ENCODE measurements at places on chromosomes 6 and 20.

- no peak for DNase-seq
Observed at GRCh38 chr20:16785226-16785625, 37.1 kb downstream of the OTOR start.

GRCh38 chr6:169171951-169172350 is 81.7 kb downstream of the THBS2 start:
- peak; percentile 61 for DNase-seq

DNA sequence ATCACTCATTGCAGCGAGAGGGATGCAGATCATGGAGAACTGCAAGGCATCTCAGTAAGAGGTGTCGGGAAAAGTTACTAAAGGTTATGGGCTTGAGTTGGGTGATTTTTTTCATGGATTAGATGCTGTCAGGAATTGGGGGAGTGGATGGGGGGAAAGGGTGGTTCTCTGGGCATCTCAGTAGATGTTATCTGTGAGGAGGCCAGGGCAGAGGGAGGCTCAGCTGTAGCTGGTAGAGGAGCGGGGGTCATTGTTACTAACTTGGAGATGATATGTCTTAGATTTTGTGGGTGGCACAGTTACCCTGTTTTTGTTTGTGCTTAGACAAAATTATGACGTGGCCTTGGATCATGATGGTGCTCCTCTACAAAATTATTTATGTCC is 2.6 kb upstream of the PCMTD2 start:
- DNase-seq = no peak

- no peak for DNase-seq
Observed at GRCh38 chr20:33438481-33438880, 5.1 kb downstream of the SNTA1 start.

DNA sequence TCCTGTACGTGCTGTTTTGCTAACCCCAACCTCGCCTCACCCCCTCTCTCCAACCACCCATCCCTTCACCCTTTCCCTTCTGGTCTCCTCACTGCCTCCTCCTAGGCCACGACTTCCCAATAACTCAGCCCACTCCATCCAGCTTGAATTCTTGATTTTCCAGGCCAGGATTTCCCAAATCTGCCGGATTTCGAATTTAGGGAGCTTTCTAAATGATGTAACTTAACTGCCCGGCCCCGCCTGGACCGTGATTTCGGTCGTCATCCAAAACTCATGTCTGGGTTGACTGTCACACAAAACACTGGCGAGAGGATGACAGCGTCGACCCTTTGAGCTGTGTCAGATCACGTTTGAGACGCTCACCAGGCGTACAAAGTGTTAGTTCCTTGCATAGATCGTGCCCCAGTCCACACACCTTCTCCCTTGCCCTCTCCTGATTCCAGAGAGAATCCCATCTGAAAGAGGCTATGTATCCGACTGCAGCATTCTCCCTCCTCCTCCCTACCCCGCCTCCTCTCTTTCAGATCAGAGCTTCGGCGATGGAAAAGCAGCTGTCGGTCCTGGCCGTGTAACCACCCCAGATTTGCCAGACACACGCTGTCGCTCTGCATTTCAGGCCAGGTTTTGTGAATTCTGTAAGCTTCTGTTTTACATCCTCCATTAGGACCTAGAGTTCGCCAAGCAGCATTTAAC is 168.2 kb downstream of the GPX5 start:
- DNase-seq = no peak

DNA sequence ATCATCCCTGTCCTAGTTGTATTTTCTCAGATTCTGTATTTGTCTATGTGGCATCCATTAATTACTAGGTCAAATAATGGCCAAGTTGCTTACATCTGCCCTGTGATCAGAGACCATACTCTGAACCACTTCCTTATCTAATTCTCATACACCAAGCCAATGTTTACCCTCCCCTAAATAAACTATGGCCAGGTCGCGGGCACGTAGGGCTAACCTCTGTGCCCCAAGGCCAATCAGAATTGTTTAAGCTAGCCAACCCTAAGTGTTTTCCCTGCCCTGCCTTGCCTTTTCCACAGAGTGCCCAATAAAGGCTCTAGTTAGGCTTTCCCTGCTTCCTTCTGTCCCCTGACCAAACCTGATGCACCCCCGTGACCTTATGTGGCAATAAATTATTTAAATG is 2.8 kb upstream of the CALHM4 start:
- no peak for DNase-seq

DNA sequence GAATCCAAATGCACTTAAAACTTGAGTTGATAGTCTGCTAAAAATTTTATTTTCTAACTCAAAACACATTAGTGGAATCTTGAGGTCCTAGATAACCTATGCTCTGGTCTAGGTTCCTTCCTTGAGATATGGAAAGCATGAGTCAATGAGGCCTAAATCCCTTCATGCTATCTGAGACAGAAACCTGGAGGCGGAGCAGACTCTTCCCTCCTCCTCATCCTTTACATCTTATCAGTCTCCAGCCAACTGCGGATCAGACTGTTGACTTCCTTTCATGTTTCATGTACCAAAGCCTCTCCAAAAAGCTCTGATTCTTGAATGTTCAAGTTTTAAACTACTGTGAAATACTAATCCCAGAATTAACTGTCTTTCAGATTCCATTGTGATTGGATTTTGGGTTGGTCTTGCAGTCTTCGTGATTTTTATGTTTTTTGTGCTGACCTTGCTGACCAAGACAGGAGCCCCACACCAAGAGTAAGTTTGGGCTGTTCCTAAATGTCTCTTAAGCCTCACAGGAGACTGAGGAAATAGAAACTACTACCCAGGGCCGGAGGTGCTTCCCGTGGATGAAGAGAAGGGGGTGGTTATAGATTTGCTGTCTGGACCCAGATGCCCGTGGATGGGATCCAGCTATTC is 29.1 kb downstream of the MRAP2 start:
- DNase-seq = no peak

- peak; percentile 53 for DNase-seq
Observed at GRCh38 chr6:44649365-44650025, 262.0 kb downstream of the CDC5L start.

DNA sequence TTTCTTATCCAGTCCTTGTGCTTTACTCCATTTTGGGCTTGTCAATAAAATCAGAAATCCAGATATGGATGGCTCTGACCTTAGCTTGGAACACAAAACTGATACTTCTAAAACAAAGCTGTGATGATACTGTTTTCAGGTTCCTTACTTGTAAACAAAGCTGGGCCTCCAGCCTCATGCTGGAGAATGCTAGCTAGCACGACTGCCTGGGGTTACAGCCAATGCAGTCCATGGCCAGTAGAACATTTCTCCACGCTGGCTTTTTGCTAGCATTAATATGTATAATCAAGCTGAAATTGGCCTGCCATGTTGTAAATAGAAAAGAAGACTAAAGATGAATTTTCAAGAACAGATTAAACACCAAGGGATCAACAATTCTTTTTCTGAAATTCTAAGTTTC is 63.9 kb downstream of the MTHFD1L start:
- no peak for DNase-seq

- no peak for DNase-seq
Observed at GRCh38 chr20:24002896-24003295, 14.3 kb upstream of the GGTLC1 start.

DNA sequence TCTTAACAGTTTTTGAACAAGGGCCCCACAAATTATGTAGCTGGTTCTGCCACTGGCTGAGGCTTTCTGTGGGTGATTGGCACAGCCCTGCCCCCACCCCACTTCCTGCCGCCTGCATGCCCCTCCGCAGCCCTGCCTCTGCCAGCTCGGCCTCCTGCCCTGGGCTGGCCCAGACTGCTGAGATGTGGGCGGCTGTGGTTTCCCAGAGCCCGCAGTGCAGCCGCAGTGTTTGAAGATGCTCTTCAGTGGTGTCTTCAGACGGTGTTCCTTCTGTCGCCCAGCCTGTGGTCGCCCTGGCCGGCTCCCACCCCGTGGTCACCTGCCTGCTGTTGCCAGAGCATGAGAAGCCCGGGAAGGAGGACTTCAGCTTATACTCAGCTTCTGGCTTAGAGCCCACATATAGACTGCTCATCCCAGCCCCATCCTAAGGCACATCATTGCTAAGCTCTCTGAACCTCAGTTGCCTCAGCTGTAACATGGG is 154.3 kb downstream of the VEGFA start:
- no peak for DNase-seq

GRCh38 chr20:43549416-43550065 is 9.3 kb upstream of the SGK2 start:
- DNase-seq = no peak

DNA sequence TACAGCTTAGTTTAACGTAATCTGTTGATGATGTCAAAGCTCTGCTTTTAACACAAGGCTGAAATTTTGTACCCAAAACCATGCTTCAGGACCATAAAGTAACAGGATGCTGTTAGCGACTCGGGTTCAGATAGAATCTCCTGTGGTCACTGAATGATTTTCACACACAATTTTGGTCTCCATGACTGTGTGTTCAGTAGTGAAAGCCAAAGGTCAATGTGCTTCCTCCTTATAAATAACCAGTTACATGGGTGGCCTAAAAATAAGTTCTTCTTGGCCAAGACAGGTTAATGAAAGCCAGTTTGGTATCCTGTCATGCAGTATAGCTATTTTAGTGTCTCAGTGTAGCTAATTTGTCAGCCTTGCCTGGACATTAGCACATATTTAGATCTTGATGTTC is 19.1 kb upstream of the LOC128125822 start:
- no peak for DNase-seq

- DNase-seq = no peak
Observed at GRCh38 chr6:84123186-84123585, 89.6 kb downstream of the MRAP2 start.

DNA sequence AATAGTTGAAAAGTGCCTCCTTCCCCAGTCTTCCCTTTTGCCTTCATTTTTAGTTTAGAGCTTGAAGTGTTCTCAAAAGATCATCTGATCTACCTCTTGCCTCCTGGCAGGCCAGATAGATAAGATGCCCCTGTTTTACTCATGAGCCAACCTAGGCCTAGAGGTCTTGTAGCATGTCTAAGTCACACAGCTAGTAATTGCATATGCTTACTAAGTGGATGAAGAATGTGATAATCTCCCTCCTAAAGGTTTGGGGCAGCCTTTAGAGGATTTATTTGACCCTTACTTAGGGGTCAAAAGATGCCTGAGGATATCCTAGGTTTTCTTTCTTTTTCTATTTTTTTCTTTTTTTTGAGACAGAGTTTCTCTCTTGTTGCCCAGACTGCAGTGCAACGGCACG is 2.1 kb downstream of the C6orf141 start:
- DNase-seq = peak; percentile 39

DNA sequence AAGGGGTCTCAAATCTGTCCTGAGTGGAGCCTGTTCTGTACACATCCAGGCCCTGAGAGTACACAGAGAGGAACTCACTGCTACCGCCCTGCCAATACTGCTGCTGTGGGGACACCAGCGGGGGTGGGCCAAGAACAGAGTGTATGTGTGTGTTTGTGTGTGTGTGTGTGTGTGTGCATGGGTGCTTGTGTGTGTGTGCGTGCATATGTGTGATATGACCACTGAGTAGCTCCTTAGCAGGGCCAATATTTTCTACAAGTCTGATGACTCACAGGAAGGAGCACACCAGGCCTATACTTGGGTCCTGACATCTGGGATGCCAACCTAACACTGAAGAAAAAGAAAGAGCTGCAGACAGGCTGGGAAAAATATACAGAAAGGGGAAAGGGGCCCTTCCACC is 1.4 kb downstream of the RAET1E start:
- DNase-seq = peak; percentile 20

DNA sequence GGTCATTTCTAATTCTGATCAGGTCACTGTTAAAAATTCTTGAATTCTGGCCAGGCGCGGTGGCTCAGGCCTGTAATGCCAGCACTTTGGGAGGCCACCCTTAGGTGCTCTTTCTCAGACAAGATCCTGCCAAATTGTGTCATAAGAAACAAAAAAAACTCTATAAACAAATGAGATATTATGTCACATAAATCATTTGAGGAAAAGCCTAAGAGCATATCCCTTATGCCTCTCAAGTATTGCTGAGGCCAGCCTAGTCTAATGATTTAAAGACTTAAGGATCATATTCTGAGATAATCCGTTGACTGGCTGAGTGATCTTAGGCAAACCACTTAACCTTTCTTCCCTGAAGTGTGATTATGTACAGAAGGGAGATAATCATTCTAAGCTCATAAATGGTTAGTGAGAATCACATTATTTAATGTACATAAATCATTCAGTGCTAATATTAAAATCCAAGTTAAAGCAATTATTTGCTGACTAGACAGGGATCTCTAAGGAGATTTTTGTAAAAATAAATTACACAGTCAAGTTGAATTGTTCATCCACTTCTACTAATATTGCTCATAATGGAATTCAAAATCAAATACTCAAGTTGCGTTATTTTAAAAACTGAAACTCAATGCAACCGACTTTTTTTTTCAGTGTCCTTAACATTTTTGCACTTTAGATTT is 365.4 kb downstream of the PHF3 start:
- DNase-seq = no peak

GRCh38 chr6:111573892-111574797 is 31.5 kb downstream of the TRAF3IP2 start:
- peak; percentile 32 for DNase-seq

GRCh38 chr20:47740862-47741184 is 44.5 kb downstream of the SULF2 start:
- DNase-seq = no peak

- no peak for DNase-seq
Observed at GRCh38 chr20:45366631-45367030, 3.7 kb downstream of the SYS1 start.

DNA sequence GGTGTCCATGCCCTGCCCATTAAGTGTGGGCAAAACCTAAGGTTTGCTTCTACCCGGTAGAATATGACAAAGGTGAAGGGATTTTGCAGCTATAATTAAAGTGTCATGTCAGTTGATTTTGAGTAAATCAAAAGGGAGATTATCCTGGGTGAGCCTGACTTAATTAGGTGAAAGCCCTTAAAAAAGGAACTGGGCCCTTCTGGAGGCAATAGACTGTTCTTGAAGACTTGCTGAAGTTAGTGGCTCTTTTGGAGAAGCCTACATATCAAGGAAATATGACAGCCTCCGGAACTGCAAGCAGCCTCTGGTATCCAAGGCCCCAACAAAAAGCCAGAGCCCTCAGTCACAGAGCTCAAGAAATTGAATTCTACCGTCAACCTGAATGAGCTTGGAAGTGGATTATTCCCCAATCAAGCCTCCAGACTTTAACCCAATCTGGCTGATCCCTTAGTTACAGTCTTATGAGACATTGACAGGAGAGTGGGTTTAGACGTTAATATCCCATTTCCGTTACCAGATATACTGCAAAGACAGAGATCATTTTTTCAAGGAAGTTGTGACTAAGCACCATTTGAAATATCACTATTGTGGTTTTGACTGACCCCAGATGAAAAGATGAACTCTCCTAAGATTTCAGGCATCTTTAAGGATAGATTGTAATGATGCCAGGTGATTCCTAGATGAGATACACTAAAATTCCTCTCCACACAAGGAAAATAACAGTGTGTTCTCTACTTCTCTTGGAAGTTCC is 303.4 kb downstream of the PLCB1 start:
- no peak for DNase-seq

- no peak for DNase-seq
Observed at GRCh38 chr20:56859801-56860261, 230.7 kb downstream of the TFAP2C start.

- DNase-seq = peak; percentile 79
Observed at GRCh38 chr6:121522265-121522664, 86.8 kb downstream of the GJA1 start.
